ENCODE measurements at places on chromosomes 16 and 17. TPM values are rescaled to one million over a fixed set of nuclear protein-coding genes. Genes with fewer than 3 reads are reported as not detected.

- H3K36me3 ChIP-seq = no peaks in the 10 kb centered on the region
- DNase-seq = no peak
- no peaks in the 10 kb centered on the region for H3K27me3 ChIP-seq
- no peaks in the 10 kb centered on the region for H3K4me1 ChIP-seq
- H3K27ac ChIP-seq = no peak overlapping the region
Observed at GRCh38 chr16:78081341-78081740, 18.1 kb upstream of the WWOX start.

DNA sequence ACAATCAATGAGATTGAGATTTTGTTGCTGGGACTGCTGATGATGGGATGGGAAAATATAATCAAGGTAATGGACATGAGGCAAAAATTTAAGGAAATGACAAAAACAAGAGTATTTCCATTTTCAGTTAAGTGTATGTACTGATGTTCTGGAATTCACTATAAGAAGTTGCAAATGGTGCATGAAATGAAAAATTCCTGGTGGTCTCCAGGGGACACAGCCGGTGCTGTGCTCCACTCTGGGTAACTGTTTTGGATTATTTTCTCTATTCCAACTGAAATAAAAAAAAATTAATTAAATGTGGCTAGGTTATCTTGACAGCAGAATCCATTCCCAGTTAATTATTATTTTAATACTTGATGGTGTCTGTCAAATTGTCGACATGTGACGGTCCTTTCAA lies 305.6 kb downstream of the WWOX start:
- H3K27me3 ChIP-seq = no peaks in the 10 kb centered on the region
- no peak overlapping the region for H3K4me3 ChIP-seq
- H3K27ac ChIP-seq = no peak overlapping the region
- H3K4me1 ChIP-seq = peaks cover 2% of the 10 kb centered on the region
- DNase-seq = no peak

DNA sequence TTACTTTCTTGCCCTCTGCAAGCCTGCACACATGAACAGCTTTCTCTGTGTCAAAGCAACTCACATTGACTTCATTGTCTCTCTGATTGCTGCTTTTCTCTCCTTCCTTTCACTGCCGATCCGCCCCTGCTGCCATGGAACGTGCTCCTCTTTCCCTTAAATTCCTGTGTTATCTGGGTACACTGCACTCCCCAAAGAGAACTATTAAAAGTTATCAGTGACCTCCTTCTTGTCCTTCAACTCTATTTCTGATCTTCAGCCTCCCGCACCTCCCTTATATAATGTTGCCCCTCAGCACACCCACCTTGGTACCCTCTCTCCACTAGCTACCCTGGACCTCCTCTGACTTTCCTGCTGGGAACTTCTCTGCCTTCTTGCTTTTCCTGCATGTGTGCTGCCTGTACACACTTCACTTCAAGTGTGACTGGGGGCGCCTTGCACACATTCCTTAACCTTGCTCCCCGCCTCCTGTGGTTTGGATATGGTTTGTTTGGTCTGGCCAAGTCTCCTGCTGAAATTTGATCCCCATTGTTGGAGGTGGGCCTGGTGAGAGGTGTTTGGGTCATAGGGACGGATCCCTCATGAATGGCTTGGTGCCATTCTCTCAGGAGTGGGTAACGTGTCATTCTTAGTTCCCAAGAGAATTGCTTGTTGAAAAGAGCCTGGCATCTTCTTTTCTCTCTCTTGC lies 26.7 kb upstream of the PMP22 start:
- no peaks in the 10 kb centered on the region for H3K36me3 ChIP-seq
- peaks cover 7% of the 10 kb centered on the region for H3K4me1 ChIP-seq
- peaks cover 7% of the 10 kb centered on the region for H3K27me3 ChIP-seq
- DNase-seq = peak; percentile 46

DNA sequence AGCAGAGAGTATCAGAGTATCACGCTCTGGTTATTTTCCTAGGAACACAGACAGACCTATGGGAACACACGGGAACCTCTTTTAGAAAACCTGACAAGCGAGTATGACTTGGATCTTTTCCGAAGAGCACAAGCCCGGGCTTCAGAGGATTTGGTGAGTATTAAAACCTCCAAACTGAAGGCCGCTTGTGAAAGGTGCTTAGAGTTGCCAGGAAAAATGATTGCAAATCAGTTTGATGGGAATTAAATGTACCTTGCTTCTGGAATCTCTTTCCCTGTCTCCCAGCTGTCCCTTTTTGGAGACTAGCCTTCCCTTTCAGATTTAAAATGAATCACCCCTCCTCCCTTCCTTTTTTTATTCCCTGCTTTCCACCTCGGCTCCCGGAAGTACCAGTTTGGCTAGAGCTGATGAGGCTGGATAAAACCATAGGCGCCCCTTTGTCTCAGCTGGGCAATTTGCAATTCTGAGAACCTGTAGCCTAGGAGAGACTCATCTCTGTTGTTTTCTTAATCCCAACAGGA lies 27.3 kb downstream of the KAT7 start:
- H3K27ac ChIP-seq = no peak overlapping the region
- H3K4me3 ChIP-seq = no peak overlapping the region
- no peak for DNase-seq
- peaks cover 24% of the 10 kb centered on the region for H3K36me3 ChIP-seq

DNA sequence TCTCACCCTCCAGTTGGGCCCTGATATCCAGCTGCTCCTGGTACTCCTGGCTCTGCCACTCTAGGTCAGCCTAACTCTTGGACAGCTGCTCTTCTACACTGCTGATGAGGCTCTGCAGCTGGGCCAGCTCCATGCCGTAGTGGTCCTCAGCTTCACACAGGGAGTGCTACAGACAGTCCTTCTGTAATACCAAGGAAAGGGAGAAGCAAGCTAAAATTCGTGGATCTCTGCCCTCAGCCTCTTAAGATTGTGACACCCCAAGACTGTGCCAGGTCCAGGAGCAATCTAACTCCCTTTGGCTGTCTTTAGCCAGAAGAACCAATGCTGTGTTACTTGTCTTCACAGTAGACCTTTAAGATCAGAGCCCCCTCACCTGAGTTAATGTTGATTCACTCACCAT lies 7.7 kb upstream of the KRT38 start:
- H3K4me3 ChIP-seq = no peak overlapping the region
- DNase-seq = no peak
- no peaks in the 10 kb centered on the region for H3K27me3 ChIP-seq
- H3K36me3 ChIP-seq = no peaks in the 10 kb centered on the region

DNA sequence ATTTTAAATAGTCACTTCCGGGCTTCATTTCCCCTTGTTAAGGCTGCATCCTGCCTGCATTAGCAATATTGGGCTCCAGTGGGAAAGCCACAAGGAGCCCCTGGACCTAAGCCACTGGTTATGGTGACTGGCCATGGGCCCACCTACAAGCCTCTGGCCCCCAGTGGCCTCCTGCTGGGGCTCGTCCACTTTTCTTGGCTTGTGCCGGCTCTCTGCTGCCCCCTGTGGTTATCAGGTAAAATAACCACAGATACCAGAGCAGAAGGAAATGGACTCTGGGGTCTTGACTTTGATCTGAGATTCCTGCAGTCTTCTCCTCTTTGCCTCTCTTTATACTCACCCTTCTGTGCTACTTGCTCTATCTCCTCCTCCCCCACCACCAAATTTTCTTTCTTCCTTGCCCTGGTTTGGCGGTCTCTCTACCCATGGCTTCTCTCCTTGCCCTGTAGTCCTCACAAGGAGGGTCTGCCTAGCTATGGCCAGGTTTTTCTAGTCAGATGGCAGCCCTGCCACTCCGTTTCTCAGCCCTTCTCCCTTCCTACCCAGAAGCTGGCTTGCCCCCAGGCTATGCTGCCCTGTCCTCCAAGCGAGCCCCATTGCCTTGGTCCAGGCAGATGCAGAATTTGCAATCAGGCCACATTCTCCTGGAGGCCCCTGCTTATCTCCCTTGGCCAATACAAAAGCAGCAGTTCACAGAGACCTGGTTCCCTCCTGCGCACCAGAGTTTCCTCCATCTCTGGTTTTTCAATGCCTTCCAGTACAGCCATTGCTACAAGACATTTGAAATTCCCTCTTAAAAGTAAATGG lies 82.9 kb upstream of the RCVRN start:
- H3K4me3 ChIP-seq = no peak overlapping the region
- H3K27ac ChIP-seq = no peak overlapping the region
- no peaks in the 10 kb centered on the region for H3K27me3 ChIP-seq
- peak; percentile 21 for DNase-seq
- no peaks in the 10 kb centered on the region for H3K4me1 ChIP-seq
- no peaks in the 10 kb centered on the region for H3K36me3 ChIP-seq

DNA sequence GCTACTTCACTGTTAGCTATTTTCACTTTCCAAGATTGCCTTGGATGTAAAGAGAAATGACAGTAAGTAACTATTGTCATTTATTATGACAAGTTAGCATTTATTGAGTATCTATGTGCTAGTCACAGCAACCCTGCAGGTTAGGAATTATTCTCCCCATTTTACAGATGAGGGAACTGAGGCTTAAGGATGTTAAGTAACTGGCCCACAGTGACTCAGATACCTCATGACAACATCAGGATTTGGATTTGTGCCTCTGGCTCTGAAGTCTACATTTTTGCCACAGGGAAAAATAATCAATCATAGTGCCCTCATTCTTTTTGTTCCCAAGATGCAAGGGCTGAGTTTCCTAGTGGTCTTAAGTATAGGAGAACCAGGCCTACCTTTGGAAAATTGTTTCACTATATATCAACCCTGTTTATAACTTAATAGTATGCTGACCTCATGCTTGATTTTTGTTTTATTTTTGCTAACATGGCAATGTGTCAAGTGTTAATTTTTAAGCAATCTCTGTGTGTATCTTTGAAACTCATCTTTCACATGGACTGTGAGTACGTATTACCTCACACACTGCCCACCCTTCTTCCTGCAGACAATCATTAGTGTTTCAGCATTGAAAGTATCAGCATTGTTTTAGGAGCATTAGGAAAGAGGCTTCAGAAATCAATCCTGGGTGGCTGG lies 105.0 kb downstream of the TANGO6 start:
- peaks cover 6% of the 10 kb centered on the region for H3K4me1 ChIP-seq
- no peak overlapping the region for H3K4me3 ChIP-seq
- peak; percentile 37 for DNase-seq
- no peak overlapping the region for H3K27ac ChIP-seq

- peaks cover 44% of the 10 kb centered on the region for H3K36me3 ChIP-seq
- no peak overlapping the region for H3K4me3 ChIP-seq
- H3K27me3 ChIP-seq = no peaks in the 10 kb centered on the region
- 0 out of 2 replicates have a peak, but pooled peaks cover 2% of the 10 kb centered on the region for H3K4me1 ChIP-seq
- no peak overlapping the region for H3K27ac ChIP-seq
Observed at GRCh38 chr16:69693916-69694315, 32.4 kb downstream of the NQO1 start.

DNA sequence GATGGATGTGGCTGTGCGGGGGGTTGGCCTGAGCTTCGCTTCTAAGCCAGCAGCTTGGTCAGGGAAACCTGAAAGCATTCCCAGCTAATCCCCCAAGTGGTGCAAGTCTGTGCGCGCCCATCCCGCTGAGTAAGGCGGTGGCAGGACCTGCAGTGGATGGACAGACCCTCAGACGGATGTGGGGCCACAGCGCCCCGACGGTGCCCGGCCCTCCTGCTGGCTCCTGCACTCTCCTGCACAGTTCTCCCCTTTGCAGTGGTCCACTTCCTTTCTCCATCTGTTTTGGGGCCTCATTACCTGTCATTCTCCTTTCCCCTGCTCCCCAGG lies 2.3 kb downstream of the ATP2A1 start:
- no peak overlapping the region for H3K4me3 ChIP-seq
- no peak overlapping the region for H3K27ac ChIP-seq
- H3K4me1 ChIP-seq = peaks cover 7% of the 10 kb centered on the region
- no peaks in the 10 kb centered on the region for H3K27me3 ChIP-seq
- DNase-seq = no peak
- no peaks in the 10 kb centered on the region for H3K36me3 ChIP-seq

- no peaks in the 10 kb centered on the region for H3K4me1 ChIP-seq
- DNase-seq = no peak
- peaks cover 63% of the 10 kb centered on the region for H3K27me3 ChIP-seq
- no peak overlapping the region for H3K27ac ChIP-seq
Observed at GRCh38 chr17:48647103-48647962, 21.2 kb upstream of the HOXB9 start.

DNA sequence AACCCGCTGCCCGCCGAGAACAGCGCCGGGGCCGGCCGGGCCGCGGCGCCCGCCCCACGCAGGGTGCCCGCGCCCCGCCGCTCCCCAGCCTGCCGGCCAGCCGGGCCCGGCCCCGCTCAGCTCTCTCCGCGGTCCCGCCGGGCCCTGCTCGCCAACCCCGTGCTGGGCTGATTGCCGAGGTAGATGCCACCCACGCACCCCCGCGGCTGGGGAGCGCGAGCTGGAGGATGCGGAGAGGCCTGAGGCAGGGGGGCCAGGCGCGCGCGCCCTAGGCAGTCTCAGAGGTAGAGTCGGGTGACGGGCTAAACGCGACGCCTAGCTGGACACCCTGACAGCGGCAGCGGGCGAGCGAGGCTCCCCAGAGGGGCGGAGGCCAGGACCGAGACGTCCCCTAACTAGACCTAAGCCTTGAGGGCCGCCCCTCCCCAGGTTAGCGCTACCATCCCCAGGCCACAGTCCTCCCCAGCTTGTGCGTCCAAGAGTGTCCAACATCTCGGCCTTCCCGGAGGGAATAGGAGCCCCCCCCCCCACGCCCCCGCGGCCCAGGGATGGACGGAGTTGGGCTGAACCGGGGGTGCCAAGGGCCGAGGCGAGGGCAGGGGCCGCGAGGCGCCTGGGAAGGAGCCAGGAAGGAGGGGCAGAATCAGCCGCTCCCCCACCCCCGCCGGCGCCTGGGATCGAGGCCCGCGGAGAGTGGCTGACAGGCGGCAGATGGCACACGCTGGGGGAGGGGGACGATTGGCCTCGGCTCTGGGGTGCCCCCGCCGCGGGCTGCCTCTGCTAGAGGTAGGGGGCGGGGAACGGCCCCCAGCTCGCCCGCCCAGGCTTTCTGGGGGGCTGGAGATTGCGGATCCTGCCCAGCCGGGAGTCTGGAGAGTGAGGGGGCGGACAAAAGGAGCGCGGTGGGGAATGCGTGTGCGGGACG lies 2.5 kb upstream of the ZNF423 start:
- H3K27ac ChIP-seq = no peak overlapping the region
- H3K36me3 ChIP-seq = no peaks in the 10 kb centered on the region
- peaks cover 2% of the 10 kb centered on the region for H3K4me1 ChIP-seq
- no peak for DNase-seq

DNA sequence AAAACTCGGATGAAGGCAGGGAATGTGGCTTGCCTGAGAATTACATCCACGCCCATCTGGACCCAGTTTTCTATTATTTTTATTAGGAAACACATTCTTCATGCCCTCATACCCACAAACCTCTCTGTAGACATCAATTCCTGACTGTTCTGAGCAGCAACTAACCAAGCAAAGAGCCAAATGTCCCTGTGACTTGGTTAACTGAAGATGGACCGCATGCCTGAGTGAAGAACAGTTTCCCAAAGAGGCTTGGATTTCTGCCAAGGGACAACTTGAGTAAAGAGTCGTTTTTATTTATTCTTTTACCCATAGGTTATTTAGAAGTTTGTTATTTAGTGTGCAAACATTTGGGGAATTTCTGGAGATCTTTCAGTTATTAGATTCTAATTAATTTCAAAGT lies 259.8 kb downstream of the GRIN2A start:
- no peak for DNase-seq
- no peak overlapping the region for H3K4me3 ChIP-seq
- H3K4me1 ChIP-seq = no peaks in the 10 kb centered on the region
- no peak overlapping the region for H3K27ac ChIP-seq

TMEM92 gene
- 0.18 TPM for total RNA-seq

MT1M gene
- total RNA-seq = not detected

VAT1L gene
- total RNA-seq = 18.1 TPM

CHST6 gene
- under 0.01 TPM for total RNA-seq

ZFPM1 gene
- total RNA-seq = 0.36 TPM

MSLN gene
- total RNA-seq = not detected

MYH11 gene
- total RNA-seq = under 0.01 TPM

Data from IMR-90 (cell line).